ENCODE measurements at places on chromosomes 1 and 21.

DNA sequence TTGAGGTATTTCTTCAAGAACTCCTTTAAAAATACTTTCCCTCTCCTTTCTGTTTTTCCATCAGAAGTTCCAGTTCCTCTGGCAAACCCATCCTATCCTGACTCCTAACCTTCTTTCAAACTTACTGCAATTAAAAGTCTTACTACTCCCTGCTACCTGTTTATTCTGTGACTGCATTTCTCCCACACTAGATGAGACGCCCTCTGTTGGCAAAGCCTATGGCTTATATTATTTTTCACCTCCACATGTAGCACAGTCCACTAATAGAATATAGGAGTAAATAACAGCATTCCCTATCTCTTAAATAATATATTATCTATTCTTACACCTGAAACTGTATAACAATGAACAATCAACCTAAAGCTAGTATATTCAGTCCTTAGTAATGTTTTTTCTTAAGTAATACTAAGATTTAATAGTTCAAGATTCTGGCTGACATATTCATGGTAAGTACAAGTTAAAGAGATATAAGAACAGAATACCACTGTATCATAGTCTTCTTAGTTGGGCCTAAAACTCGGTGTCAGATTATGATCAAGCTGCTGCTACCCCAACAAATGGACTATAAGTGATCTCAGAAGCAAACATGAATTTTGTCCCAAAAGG lies 54.8 kb downstream of the RAB3GAP2 start:
- no peak for DNase-seq

- DNase-seq, result no peak
These were observed 282.8 kb downstream of the ZNF648 start for GRCh38 chr1:181778640-181779260.

DNA sequence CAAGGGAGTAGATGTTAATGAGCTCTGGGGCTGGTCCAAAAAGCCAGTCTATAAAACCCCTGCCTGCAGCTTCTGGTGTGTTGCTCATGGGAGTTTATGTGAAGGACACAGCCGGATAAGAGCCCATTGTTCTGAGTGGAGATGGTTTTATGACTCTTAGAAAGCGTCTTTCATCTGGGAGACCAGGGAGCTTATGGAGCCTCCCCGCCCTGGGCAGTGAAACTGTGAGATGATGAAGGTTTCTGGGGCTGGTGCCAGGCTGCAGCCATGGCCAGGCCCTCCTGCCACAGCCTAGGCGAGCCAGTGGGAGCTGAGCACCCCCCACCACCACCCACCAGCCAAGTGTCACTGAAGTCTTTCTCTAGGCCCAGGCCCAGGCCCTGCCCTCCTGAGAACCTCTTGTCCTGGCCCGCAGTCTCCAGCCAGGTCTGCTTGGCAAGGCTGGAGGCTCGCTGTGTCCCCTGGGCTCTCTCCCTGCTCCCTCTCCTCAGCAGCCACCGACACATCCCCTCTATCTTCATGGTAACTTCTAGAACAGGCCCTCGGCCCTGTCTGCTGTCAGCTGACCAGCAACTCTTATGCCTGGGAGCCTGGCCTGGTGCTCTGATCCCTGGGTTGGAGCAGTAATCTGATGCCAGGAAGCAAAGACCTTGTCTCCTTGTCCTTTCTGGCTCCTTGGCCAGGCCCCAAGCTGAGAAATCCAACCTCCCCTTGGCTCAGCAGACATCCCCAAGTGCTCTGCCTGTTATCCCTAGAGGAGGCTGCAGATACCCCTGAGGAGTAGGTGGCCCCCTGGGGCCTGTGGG lies 7.6 kb upstream of the ARHGEF10L start:
- DNase-seq, result no peak

- DNase-seq, result no peak
These were observed 464 bp downstream of the COL11A1 start for GRCh38 chr1:103107741-103108375.

DNA sequence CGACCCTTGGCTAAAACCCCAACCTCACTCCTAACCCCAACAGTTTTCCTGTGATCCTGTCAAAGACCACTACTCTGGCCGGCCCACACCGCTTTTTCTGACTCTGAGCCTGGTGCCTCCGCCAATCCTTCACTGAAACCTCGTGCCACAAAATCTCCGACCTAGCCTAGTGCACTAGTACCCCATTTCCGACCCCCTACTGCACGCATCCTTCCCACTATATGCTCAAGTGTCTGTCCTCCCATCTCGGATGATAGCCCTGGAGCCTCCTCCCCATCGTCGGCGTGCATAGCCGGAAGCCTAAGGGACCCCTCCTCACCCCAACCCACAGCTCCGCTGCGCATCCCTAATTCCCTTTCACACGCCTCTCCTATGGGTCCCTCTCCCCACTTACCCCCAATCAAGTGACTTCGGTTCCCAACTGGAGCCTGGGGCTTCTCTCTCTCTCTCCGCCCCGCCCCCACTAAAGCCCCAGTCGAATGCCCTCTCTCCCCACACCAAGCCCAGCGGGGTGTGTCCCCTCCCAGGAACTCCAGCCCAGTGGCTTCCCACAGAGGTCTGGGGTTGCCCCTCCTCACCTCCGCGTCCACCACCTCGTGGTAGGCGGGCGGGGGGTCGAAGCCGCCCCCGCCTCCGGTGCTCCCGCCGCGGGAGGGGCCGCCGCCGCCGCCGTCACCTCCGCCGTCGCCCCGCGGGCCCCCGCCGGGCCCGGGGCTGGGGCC lies 791 bp downstream of the USP24 start:
- no peak for DNase-seq

DNA sequence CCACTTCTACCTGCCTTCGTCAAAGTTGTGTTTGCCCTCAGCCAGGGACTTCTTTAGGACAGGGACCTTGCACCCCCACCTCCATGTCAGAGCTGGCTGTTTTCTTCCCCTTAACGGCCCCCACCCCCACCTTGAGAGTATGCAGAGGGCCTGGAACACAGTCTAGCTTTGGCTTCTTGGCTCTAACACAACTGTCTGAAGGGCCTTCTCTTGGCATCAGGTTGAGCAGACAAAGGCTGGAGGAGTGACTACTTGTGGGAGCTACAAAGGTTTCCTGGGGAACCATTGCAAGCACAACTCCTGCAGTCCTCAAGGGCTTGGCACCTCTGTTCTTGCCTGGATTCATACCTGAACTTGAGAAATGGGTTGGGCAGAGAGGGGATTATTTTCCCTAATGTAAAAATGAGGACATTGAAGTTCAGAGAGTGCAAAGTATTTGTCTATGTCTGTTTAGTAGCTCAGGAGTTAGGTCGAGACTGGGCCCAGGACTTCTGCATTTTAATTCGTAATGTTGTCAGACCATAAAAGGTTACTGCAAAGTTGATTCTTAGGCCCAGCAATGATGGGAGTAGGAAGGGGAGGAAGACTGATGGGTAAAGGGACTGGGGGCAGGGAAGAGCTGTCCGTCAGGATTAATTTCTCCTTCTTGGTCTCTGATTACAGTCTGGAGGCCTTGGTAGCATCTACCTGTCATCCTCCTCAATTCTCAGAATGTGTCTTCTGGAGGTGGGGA lies 2.6 kb downstream of the CYP4B1 start:
- DNase-seq, result no peak

DNA sequence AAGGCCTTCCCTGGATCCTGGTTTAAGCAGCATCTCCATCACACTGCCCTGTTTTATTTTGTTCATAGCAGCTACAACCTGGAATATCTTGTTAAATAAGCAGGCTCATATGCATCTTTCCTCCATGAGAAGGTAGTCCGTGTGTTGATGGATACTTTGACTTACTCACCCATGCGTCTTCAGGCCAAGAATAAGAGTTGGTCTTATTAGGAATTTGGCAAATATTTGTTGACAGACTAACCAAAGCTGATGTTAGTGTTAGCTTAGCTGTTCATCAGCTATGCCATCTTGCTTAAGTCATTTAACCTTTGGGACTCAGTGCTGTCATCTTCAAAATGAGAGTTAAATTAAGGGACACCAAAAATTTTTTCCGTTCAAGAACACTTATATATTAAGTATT lies 59.2 kb downstream of the SASS6 start:
- DNase-seq, result no peak

- no peak for DNase-seq
These were observed 1.5 kb downstream of the STUM start for GRCh38 chr1:226549937-226550671.

GRCh38 chr1:5526385-5526750 lies 465.9 kb downstream of the NPHP4 start:
- DNase-seq, result no peak

DNA sequence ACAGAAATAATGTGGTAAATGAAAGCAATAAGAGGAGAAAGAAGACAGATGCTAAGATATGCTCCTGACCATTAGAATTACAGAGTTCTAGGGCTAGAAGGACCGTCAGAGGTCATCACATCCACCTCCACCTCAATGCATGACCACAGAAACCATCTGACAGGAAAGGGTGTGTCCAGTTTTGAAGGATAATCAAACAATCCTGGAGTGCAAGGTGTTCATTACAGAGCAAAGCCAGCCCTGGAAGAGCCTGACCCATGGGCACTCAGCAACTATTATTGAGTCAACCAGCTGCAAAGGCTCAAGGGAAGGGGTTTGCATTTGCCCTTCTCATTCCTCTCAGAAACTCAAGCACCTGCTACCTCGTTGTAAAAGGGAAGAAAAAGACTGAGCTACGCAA lies 46.4 kb downstream of the TOR1AIP2 start:
- no peak for DNase-seq

DNA sequence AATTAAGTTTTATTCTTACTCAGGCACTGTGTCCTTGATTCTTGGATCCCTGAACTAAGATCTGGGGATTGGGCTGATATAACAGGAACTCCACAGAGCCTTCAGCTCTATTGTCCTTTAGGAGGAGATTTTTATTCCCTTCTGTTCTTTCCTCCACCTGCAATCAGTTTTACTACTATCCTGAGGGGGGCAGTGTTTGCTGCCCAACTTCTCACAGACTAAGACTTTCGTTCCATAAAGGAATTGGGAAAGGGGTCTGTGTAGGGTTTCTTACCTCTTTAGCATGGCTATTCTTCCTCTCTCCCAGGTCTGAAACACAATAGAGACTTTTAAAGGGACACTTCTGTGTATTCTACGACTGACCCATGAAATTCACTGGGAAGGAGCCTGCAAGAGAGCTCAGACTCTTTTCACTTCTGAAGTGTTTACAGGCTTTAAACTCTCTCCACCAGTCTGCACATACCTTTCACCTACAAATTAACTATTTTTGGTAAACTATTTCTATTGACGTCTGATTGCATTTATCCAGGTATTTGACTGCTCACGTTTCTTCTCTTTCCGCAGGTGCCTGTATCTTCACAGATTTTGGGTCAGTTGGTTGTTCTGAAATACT lies 103.3 kb upstream of the DEPDC1 start:
- DNase-seq, result no peak
